ENCODE measurements at places on chromosomes 2 and 18.

GRCh38 chr2:233093721-233094120 lies 33.6 kb downstream of the INPP5D start:
- no peak for DNase-seq

DNA sequence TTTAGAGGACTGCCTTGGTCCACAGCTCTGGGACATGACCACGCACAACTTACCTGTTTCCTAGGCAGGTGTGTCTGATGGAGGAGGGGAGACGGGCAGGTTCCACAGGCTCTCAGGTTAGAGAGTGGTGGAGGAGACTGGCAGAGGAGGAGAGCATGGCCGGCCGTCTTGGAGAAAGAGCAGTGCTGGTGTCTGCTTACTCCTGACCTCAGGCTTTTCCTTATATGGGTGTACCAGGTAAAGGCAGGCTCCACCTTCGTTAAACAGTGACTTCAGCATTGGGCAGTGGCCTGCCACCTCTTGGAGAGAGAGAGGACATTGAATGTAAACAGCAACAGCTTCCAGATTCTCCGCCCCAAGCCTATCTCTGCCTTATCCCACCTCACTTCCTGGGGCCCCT lies at the start of gene CAPN13:
Gene CAPN13 (minus strand): TSS at position 198 of the 400 bp plus-strand sequence. CDS start 20,121 bp downstream, outside the sequence.
- DNase-seq = no peak

GRCh38 chr2:139550873-139551272 lies 770.7 kb upstream of the NXPH2 start:
- DNase-seq = no peak

GRCh38 chr2:144320491-144320890 lies 199.4 kb downstream of the ZEB2 start:
- DNase-seq = peak; percentile 18

DNA sequence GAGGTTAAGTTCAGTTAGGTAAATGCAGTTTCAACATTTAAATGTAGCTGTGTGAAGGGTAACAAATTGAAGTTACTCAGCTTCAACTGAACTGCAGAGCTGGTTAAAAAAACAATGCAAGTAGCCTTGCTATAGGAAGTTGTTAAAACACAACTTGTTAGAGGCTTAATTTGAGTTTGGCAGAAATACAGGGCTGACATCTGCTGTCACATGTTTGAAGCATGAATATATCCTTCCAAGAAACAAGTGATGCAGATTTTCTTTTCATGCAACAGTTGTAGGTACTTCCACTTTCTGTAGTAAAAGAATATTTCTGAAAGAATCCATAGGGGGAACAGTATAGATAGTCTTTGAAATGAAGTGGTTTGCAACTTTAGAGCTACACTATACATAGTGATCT lies 208.7 kb upstream of the RASGRP3 start:
- DNase-seq = peak; percentile 40

GRCh38 chr2:238847419-238847801 lies 475 bp upstream of the TWIST2 start:
- peak; percentile 47 for DNase-seq

- DNase-seq = peak; percentile 11
These were observed 88.7 kb downstream of the ACVR1 start for GRCh38 chr2:157787364-157787938.

- no peak for DNase-seq
These were observed 573.1 kb upstream of the SOX11 start for GRCh38 chr2:5119046-5119445.

DNA sequence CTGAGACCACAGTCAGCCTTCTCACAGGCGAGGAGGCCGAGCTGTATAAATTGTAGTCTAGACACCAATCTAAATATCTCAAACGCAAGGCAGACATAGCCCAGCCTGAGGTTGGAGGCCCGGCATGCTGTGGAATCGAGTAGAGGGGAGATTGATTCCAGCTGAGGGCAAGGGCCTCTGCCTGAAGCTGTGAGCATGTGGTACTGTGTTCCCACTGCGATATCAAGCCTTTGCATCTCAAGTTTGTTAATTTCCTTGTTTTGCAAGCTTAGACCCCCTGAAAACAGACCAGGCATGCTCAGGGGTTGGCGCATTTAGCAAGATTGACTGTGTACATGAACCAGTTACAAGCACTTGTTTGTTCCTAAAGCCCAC lies 65.1 kb upstream of the FOSL2 start:
- DNase-seq = no peak

GRCh38 chr2:203722411-203722810 lies 16.0 kb downstream of the CD28 start:
- no peak for DNase-seq

DNA sequence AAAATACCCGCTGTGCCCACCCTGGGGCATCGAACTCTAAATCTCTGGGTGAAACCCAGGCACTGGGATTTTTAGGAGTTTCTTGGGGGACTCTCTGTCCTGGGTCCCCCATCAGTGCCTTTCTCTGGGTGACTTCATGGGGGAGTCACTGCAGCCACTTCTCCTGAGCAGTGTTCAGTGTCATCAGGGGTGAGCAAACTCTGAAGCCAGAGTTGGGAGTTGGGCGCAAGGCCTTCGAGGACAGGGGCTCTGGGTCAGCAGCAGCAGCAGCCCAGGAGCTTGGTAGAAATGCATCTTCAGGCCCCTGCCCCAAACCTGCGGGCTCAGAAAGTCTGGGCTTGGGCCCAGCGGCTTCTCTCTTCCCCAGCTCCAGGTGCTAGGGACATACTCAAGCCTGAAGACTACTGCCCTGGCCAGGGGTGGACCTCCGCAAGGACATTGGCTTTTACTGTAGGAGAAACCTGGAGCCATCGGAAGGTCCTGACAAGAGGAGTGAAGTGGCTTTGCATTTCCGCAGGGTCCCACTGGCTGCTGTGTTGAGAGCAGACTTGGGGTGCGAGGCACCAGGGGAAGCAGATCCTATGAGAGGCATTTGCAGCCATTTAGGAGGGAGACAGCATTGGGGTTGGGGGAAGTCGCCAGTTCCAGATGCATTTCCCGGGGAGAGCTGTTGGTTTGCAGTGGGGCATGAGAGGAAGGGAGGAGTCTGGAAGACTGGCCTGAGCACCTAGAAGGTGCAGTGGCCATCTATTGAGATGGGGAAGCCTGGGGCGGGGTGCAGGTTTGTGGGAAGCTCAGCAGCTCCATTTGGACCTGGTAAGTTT lies 51.5 kb upstream of the FAHD2A start:
- DNase-seq = no peak

DNA sequence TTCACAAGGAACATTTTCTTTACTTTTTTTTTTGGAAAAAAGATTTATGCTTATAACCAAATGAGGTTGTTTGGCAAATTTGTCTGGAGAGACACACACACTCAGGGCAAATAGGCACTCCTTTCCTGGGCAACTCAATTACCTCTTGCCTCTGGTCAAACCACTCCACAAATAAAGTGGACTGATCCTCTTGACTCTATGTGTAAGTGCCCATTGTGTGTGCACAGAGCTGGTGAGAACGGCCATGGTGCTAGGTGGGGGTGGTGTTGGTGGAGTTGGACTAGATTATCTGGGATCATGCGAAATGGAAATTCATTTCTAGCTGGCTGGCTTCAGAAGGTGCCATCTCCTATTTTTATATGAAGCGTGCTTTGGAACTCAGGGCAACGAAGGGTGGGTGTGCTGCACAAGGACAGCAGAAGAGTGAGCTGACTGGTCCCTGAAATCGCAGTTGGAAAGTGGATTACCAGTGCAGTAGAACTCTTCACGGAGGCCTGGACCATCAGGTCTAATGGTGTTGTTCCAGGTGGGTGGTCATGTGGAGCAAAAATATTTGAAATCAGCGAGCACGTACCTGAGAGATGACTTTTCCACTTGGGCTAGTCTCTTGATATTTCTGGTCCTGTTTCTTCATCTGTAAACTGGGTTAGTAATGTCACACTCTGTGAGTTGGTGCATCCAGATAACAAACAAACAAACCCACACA lies 149.9 kb downstream of the RPIA start:
- no peak for DNase-seq

DNA sequence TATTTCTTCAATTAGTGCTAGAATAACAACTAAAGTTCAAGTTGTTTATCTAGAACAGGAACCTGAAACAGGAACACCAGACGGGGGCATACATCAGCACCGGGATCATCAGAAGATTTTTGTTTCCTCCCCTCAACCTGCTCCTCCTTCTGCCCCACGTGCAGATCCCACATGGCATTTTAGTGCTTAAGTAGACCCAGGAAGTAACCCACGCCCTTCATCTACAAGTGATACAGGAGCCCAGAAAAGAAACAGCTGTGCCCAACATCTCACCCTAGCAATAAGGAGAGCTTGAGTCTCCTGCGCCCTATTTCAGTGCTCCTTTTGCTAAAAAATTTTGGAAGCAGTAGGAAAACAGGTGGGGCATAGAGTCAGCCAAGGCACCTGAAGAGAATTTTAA lies 5.2 kb downstream of the ZNF385B start:
- DNase-seq = no peak

DNA sequence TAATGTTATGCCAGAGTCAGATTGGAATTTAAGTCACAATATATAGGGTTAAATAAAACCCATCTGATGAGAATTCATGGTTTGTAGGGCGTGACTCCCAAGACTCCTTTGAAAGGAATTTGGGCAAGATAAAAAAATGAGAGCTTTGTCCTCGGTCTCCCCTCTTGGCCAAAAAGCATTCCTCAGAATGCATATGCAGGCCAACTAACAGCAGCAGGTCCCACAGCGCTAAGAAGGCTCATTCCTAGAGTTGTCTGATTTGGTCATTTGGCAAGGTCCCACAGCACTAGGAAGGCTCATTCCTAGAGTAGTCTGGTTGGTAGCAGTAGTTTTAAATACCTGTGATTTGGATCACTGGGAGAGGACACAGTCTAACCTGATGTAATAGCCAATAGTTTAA lies 106.3 kb upstream of the B3GNT2 start:
- DNase-seq = no peak

GRCh38 chr2:183248866-183249567 lies 124.8 kb downstream of the NUP35 start:
- peak; percentile 44 for DNase-seq

- DNase-seq = no peak
These were observed 26.7 kb upstream of the PRLH start for GRCh38 chr2:237539681-237540080.

DNA sequence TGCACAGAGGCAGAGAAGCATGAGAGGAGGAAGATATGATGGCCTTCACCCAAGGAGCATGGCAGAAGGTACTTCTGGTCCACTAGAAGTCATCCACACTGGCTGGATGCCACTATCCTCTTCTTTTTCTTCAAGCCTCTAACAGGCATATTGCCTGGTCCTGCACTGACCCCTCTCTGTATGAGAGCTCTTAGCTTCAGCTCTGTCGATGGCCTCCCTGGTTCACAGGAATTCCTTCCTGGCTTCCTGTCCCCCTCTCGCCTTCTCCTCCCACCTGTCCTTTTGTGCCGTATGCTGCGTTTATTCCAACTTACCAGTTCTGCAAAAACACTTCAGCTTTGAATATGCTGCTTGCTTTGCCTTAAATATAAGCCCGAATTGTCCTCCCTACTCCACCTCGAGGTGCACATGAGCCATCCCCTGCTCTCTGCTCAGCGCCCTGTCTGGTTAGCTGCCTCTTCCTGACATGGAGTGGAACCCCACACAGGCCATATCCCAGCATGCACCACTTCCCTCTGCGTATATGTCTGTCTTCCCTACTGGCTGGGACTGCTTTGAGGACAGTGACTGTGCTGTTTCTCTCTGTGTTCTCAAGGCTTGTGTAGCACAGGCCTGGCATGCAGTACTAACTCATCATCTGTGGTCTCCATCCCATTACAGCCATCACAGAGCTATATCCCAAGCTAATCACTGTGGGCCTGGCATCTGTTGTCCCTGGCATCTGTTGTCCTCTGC lies 474.9 kb downstream of the EIPR1 start:
- no peak for DNase-seq

- no peak for DNase-seq
These were observed 58.2 kb downstream of the RAPH1 start for GRCh38 chr2:203476881-203477280.

DNA sequence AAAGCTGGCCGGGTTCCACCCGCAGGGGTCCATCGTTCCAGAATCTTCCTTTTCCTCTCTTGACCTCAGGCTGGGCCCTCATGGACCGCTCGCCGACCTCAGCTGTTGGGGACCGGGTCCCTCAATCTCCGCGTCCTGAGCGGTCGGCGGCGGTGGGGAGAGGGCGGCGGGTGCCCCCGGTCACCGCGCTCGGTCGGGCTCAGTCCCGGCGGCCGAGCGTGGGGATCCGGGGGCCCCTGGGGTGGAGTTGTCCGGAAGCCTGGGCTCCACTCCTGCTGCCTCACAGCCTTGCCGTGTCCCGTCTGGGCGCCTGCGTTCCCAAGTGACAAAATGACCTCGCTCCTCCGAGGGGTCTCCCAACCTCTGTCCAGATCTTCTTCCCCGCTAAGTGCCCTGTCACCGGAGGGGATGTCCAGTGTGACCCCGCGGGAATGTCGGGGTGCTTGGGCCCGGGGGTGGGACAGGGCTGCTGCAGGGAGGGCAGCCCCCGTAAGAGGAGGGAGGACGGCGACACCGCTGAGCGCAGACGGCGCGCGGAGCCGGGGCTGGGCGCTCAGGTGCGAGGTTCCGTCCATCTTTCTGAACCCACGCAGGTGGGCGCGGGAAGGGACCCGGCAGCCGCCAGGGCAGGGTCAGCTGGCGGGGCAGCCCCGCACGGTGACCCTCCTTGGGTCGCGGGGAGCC lies 16.0 kb upstream of the E2F6 start:
- no peak for DNase-seq

- no peak for DNase-seq
These were observed 87.7 kb downstream of the RTN4 start for GRCh38 chr2:54962511-54962910.

DNA sequence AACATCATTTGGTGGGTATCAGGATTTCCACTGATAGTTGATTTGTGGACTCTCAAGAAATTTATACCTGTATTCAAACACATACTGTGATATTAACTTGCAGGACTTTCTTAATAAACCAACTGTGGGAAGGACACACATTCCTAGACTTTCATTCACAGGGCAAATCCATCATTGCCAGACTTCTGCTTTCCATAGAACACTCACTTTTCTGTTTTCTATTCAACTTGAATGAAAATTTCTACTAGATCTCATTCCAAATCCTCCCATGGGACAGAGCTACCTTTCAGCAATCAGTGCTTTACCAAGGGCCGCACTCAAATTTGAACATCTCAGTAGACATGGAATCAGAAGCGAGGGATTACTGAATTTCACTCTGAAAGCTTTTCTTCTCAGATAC lies 612.5 kb downstream of the IRS1 start:
- DNase-seq = no peak

GRCh38 chr2:126657148-126657635 lies 1.2 kb downstream of the GYPC start:
- DNase-seq = peak; percentile 99

DNA sequence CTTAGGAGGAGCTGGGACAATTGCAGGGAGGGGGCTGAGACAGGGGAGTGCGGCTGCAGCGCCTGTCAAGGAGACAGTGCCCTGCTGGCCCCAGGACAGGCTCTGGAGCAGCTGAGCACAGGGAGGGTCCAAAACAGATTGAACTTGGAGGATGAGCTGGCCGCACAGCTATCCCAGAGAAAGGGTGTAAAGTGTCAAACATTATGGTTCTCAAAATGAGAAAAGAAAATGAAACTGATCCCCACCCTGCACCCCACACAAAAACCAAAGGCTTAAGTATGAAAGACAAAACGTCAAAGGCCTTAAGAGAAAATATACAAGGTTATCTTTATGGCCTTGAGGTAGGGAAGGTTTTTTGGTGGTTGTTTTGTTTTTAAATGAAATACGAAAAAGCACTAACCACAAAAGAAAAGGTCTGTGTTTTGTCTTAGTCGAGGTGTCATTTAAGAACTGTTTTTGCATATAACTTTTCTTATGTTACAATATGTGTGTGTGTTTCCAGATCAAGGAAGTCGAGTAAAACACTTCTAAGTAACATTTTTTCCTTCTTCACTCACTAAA lies 111.8 kb downstream of the HDAC4 start:
- peak; percentile 69 for DNase-seq

- DNase-seq = no peak
These were observed 298.4 kb upstream of the MMADHC start for GRCh38 chr2:149885946-149886345.

Measured in mesenchymal stem cell (in vitro differentiated cells and primary cell).